Activated CD8-positive, alpha-beta memory T cell treated with anti-CD3 and anti-CD28 coated beads, Interleukin-2, amount 10 ng/mL, durations not matched to agents 7 days and 5 days (primary cell): ENCODE measurements at places on chromosomes 7 and 10.
A peak's percentile ranks its signal among the peaks of the same experiment; 100 is the strongest.

DNA sequence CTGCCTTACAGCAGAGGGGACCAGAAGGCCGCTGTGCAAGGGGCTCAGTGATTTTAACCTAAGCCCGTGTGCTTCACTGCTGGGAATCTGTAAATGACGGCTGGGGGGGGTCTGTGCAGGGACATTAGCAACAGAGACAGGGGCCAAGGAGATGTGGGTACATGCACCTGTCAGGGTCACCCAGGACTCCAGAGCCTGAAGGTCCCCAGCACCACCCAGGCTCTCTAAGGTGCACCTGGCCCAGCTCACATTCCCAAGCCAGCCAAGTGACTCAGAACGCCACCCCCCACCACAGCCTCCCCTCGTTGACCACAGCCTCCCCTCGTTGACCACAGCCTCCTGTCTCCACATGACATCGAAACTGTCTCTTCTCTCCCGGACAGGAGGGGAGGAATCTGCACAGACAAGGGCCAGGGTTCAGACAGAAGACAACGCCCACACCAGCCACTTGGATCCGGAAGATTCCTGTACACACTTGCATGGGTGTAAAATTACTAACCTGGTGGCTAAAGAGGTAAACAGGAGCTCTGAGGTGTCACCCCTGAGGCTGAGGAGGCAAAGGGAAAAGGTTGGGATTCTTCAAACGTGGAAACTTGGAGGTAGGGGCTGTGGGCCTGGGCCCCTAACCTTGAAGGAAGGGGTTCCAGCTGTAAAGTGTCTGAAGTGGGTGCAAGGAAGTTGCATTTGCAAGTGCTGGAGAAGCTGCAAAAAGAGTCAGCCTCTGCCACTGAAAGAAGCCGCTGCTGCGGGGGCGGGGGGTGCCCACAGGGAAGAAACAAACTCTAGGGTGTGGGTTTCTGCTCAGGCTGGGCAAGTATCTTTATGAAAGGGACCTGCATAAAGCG is 27.0 kb downstream of the CALML3 start:
- DNase-seq, result peak; percentile 78

DNA sequence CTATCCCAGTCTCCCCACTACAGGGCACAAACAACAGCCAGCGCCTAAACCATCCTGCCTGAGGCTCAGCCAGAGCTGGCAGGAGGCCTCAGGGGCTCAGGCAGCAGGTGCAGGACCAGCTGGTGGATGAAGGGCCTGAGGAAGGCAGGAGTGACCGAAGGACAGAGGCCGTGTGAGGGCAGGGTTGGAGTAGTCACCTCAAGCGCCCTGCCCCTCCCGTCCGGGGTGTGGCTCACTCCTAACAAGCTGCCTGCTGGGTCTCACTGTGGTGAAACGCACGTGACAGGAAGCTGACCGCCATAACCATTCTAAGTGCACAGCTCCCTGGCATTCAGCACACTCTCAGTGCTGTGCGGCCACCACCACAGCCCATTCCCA is 281.1 kb downstream of the ELFN1 start:
- peak; percentile 68 for DNase-seq

DNA sequence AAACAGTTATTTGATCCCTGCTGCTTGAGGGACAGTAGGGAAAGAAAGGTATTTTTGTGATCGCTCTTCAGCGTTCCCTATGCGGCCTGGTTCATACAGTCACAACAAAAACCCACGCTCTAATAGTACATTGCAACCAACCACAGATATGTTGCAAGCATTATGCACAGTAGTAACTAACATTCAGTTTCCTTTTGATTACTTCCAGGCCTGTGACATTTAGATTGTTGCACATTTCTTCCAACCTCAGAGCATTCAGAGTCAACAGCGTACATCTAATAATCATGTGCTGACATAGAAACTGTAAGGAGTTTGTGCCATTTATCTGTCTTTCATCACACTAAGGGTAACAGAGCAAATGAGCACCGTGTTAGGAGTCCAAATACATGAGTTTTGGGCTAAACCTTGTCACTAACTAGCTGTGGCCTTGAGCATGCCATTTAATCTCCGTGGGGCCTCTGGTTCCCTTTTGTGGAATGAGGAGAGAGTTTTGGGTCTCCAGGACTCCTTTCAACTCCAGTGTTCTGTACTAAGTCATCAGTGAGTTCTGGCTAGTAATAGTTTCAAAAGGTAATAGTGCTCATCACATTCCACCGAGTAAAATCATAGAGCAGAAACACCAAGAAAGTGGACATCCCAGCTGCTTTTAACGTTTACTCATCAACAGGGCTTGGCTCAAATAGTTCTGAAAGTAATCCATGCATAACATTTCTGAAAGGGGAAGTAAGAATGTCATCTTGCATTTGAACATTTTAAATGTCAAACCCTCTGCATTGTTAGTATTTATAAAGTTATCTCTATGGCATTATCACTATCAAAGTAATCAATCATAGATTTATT is 99.0 kb upstream of the FZD1 start:
- no peak for DNase-seq

DNA sequence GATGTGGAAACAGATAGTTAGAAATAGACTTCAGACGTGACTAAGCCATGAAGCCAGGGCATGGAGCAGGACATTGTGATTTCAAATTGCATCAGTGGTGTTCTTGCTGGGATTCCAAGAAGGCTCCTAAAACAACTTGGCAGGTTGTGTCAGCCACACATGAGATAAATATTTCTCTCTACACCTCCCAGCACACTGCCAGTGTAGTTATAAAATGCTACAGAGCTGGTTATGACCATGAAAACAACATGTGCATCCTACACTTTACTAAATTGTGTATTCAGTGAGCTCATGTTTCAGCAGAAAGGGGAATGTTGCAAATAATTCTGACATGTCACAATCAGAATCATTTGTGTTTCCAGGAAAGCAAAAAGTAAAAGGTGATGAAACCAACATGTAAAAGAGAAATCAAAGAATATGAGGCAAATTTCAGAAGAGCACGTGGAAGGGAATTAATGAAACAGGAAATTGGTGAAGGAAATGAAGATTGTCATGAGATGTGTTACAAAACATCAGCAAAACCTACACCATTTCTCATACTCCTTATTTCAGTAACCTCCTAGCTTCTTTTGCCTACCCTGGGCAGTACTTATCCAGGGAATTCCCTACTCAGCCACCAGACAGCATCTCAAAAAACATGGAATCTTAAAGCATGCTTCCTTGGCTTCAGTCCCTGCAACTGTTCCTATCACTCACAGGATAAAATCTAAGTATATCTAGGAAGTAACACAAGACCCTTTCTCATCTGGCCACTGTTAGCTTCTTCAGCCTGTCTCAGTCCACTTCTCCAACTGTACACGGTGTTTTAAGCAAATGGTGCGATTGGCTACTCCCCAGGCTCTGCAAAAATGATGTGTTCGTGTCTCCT is 5.8 kb upstream of the CYP3A7 start:
- no peak for DNase-seq

- no peak for DNase-seq
Observed at GRCh38 chr10:29634764-29635625, at the start of gene SVIL. Gene SVIL (minus strand): TSS chr10:29634971. CDS start chr10:29555058, 79,913 bp downstream.

DNA sequence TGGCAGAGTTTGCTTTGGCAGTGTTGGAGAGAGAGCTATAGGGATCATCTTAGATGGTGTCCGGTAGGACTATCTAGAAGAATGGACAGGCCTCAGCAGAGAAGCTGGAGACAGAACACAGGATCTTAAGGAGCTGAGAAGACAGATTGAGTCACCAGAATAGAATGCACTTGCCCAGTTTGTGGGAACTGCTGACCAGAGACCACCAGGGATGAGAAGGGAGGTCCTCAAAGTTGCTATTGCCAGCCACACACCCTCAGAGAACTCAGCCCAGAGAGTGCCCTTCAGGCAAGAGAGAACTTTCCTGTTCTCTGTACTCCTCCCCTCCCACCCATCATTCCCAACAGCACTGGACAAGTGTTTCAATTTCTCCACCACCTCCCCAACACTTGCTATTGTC is 25.3 kb upstream of the GALNT11 start:
- no peak for DNase-seq

GRCh38 chr10:32205670-32206069 is 141.3 kb downstream of the EPC1 start:
- DNase-seq, result no peak

GRCh38 chr7:147607157-147607800 is 983.3 kb upstream of the C7orf33 start:
- no peak for DNase-seq

DNA sequence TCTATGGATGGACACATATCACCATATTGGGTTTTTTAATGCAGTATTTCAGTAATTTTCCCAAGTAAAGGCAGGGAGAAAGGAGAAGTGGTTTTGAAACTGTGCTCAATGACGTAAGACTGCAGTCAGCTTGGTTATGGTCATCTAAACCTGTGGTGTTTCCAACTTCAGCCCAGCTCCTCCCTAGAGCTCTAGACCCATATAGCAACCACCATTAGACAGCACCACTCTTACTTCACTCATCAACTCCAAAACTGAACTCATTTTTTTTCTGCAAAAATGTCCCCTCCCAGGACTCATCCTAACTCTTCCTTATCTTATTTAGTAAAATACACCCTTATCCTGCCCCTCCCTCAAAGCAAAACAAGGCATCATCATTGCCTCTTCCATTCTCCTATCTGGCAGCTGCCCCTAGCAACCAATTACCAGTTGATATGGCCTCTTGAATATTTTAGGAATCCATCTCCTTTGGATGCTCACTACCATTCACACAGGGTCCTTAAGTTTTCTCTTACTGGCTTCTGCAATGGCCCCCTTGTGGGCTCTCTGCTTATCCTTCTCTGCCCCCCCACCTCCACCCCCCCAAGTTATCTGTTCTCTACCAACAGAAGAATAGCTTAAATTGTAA is 1.5 kb upstream of the RALA start:
- DNase-seq, result no peak

- no peak for DNase-seq
Observed at GRCh38 chr10:30254926-30255325, 94.2 kb downstream of the MTPAP start.

DNA sequence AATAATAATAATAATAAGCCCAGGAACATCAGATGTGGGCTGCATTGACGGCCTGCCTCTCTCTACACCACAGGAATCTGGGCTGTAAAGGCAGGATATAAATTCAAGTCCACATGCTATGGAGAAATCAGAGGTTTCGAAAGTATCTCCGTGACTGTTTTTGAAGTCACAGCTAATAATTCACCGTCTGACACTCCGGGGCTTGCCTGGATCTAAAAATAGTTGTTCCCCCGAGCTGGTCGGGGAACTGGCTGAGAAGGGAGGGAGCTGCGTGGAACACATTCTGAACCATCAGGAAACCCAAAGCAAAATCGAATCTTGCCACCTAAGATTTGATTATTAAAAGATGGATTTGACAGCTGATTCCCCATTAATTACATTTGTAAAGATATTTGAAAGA is 35.4 kb downstream of the KLF6 start:
- DNase-seq, result peak; percentile 11

DNA sequence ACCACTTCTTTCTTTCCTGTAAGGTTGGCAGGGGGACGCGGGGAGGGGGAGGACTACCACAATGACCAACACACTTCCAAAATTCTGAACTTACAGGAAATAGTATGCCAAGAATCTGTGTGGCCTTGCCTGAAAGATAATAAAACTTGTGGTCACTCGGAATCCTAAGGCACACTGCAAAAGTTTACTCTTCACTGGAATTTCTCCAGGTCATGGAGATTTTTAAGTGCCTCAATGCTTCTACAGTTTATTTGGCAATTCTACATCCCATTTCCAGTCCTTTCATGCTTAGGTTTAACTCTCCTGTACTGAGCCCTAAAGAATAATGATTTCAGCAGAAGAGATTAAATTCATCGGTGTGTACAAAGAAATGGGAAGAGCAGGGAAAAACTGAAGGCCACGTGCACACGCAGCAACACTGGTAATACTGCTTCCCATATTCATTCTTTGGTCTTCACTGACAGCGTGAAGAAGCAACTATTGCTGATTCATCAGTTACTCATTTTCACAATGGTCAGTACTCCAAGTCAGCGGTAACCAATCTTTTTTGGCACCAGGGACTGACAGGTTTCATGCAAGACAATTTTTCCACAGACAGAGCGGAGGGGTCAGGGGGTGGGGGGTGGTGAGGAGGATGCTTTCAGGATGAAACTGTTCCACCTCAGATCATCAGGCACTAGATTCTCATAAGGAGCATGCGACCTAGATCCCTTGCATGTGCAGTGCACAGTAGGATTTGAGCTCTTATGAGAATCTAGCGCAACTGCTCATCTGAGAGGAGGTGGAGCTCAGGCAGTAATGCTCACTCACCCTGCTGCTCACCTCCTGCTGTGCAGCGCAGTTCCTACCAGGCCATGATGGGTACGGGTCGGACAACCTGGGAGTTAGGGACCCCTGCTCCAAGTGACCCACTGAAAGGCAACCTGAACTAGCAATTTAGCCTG is 9.8 kb downstream of the LARP4B start:
- no peak for DNase-seq

DNA sequence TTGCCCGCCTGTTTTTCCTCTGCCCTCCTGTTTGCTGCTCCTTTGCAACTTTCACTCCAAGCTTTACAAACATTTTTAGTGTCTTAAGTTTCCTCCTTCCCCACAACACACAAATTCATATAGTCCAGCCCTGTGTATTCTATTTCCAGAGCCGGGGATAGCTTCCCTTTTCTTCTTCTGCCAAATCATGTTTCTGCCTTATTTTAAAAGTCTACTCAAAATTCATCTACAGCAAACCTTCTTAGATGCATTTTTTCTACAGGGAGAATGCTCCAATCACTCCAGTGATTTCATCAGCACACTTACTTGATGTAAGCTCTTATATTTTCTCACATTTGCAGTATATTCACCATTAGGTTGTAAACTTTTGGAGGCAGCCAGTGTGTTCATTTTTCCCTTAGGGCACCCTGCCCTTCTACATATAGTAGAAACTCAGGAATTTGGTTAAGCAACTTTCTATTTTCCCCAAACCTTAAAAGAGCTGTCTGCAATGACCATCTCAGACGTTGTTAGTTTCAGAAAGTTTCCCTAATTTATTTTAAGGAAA is 12.4 kb upstream of the ACTA2 start:
- DNase-seq, result no peak

- DNase-seq, result no peak
Observed at GRCh38 chr7:140689199-140690152, 7.0 kb upstream of the NDUFB2 start.

DNA sequence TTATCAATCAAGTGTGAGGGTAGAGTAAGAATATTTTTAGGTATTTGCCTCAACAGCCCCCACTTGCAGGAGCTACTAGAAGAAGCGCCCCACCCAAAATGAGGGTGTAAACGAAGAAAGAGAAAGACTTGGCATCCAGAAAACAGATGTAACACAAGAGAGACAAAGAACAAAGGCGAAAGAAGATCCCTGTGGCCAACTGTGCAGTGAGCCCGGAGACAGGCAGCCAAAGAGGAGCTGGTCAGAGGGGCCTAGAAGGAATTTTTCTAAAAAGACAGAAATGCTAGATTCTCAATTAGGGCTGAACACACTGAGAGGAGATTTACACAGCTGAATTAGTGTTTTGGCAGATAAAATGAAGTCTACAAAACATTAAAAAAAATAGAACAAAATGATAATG is 29.6 kb upstream of the EIF5AL1 start:
- DNase-seq, result no peak

- no peak for DNase-seq
Observed at GRCh38 chr7:30503274-30504212, 1.1 kb downstream of the GGCT start.

DNA sequence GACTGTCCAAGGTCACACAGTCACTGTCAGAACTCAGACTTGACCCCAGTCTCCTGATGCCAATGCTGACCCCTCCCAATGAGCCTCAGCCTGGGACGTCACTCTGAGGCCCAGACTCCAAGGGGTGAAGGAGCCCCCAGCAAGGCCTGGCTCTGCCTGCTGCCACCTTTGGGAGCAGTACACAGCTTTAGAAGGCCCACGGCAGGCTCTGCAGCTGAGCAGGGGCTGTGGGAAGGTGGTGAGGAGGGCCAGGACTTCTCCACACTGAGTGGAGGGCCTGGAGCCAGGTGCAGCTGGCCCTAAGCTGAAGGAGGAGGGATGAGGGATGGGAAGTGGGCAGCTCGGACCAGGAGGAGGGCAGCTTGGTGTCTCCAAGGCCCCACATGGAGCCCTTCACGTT is 23.9 kb upstream of the ZMIZ1 start:
- DNase-seq, result no peak
